Hippocampal formation (tissue), 2 donors: ENCODE measurements at places on chromosomes 11 and 22.

- no peak for DNase-seq
These were observed 58.5 kb downstream of the UBASH3B start for GRCh38 chr11:122714004-122714403.

DNA sequence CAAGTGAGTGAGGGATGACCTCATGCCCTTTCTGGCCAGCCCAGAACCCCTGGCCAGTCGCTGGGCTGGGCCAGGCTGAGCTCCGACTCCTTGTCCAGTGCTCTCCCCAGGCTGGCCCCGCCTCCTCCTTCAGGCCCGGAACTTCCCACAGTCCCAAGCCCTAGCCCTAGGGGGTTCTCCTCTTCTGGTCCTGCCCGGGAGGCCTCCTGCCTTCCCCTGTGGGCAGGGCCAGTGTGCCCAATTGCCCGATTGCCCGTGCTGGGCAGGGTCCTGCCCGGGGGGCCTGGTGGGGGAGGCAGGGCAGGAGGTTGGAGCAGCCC lies 4.2 kb downstream of the TCIRG1 start:
- DNase-seq = no peak

GRCh38 chr11:119421941-119422808 lies 797 bp downstream of the THY1 start:
- peak; percentile 37 for DNase-seq

GRCh38 chr11:105823495-105824033 lies 198.5 kb downstream of the MSANTD4 start:
- DNase-seq = no peak

DNA sequence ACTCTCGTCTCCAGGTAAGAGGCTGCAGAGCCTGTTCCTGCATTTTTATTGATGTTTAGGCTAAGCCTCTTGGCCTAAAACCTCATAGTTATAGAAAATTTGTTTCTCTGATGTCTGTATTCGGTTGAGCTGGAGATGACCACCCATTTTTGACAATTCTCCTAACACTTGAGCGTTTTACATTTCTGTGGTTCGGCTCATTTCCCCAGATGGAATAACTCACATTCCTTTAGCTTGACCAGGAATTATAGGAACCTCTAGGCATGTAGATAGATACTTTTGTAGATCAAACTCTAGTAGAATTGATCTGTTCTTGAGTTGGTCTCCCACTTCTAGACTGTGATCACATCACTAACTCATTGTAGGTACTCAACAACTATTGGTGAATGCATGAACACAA lies 172.6 kb upstream of the CADM1 start:
- no peak for DNase-seq

- no peak for DNase-seq
These were observed 46.2 kb downstream of the FAM83F start for GRCh38 chr22:40040927-40041326.

DNA sequence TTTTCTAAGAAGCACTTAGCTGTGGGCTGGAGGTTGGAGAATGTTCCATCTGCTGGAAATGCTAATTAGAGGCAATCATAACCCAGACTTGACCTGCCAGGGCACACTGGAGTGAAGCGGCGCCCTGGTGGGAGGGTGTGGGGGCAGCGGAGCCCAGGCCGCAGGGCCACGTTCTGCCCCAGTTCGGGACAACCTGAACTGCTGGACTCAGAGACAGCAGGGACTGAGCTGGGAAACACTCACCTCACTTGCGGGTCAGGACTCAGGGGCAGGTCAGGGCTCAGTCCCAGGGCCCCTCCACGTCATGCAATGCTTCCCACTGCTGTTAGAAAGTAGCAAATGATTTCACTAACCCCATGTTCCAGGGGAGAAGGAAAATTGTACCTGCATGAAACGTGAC lies 316.4 kb downstream of the NTM start:
- no peak for DNase-seq

GRCh38 chr11:44068180-44068579 lies 2.1 kb downstream of the ACCS start:
- DNase-seq = no peak

GRCh38 chr11:9741260-9741659 lies 77.4 kb downstream of the SWAP70 start:
- DNase-seq = no peak

DNA sequence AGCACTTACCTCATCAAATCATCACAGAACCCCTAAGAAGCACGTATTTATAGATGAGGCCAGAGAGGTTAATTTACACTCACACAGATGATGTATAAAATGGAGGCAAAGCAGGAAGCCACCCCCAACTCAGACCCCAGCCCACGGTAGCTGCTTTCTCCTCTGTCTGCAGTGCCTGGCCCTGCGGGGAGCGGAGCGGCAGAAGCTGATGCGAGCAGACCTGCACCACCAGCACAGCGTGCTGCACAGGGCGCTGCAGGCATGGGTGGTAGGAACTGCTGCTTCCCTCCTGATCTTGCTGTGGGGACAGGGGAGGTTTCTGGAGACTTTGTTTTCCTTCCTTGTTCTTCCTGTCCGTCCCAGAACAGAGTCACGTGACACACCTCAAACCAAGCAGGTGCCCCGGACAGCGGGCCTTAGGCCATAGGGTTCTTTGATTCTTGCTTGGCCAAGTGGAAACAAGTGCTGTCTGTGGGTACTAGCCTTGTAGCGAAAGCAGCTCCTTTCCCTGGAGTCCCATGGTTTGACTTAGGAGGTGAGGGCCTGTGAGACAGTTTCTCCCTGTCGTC lies 57.8 kb downstream of the PISD start:
- no peak for DNase-seq

DNA sequence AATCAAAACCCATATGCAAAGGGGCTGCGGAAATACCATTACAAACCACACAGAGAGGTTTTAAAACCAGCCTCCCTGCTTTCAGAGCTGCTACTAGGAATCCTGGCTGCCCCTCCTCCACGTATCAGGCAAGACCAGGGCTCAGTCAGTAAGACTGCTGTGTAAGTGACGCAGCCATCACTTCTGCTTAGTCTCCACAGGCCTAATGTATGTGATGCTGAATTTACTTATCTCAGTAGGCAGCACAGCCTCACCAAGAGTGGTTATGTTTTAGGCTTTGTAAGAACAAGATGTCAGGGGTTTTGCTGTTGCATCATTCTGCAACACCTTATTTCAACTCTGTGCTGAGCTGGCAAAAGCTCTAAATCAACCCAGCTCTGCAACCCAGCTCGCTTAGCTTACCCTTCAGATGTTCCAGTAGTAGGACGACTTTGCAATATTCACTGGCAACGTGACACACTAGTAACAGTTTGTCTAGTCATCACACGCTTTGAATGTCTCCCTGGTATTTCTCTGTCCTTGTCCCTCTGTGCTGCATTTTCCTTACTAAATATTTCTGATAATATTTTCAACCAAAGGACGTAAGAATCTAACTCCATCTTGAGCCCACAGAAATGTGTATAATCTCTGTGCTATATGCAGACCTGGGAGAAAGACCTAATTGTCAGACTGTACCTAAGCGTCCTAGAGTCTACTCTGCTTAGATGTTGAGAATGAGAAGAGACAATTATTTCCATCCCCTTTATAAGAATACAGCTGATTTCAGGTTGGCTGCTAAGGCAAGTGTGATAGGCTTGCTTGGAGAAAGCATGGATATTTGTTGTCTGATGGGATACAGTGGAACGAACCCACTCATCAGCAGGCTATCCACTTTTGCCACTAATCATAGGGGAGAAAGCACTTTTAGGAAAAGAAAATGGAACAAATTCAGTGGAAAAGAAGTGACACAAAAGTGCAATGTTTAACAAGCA lies 72.2 kb downstream of the LARGE2 start:
- DNase-seq = no peak

DNA sequence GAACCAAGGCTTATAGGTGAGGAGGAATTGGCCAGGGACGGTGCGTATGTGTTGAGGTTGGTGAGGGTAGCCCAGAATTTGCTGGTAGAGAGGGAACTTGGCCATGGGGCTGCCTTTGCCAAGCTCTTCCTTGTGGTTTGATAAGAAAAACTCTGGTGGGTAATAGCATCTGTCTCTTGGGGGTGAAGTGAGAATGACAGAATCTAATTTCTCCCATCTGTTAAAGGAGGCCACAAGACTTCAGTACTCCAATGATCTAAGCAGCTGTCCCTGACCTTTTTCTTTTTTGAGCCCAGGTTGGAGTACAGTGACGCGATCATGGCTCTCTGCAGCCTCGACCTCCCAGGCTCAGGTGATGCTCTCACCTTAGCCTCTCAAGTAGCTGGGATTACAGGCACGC lies 36.0 kb upstream of the PICK1 start:
- no peak for DNase-seq

GRCh38 chr11:74185695-74186094 lies 14.6 kb downstream of the PPME1 start:
- DNase-seq = no peak

DNA sequence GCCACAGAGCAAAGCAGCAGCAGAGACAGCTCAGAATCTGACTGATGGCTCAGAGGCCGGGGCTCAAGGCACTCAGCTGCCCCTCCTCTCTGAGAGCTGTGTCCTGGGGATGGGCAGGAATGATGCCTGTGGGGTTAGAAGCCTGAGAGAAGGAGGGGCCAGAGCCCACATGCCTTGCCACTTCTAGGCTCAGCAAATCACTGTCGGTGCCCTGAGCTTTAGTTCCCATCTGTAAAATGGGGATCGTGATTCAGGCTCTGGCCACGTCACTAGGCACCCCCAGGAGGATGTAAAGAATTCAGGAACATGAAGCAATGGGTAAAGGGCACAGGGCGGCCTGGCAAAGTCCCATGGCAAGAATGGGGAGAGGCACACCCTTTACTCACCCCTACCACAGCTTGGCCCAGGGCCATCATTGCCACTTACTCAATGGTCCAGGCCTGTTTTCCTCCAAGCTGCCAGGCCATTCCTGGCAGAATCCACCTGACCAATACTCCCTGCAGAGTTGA lies 3.4 kb upstream of the CDC42EP2 start:
- no peak for DNase-seq

GRCh38 chr11:118827118-118827517 lies 36.2 kb upstream of the DDX6 start:
- no peak for DNase-seq

DNA sequence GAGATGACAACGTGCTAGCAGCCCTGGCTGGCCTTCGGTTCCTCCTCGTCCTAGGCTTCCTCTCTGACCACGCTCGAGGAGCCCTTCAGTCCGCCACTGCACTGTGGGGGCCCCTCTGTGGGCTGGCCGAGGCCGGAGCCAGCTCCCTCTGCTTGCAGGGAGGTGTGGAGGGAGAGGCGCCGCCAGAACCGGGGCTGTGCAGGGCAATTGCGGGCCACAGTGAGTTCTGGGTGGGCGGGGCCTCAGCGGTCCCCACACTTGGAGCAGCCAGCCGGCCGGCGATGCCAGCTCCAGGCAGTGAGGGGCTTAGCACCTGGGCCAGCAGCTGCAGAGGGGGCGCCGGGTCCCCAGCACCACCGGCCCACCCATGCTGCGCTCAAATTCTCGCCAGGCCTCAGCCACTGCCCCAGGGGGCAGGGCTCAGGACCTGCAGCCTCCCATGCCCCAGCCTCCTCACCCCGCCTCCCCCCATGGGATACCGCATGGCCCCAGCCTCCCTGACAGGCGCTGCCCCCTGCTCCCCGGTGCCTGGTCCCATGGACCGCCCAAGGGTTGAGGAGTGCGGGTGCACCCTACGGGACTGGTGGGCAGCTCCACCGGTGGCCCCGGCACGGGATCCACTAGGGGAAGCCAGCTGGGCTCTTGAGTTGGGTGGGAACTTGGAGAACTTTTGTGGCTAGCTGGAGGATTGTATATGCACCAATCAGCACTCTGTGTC lies 399.4 kb downstream of the LUZP2 start:
- no peak for DNase-seq

DNA sequence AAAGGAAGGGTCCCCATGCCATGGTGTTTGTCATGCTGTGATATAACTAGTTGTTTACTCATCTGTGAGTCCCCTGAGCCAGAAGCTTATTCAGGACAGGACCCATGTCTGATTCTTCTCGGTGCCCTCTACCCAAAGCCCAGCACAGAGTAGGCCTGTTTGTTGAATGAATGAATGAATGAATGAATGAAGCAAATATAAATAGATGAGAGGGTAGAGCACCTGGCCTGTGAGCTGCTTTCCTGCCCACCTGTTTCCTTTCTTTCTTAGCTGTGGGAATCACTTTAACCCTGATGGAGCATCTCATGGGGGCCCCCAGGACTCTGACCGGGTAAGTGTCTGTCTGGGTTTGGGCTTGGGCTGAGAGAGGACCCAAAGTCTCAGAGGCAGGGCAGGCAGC lies 7.2 kb downstream of the CCS start:
- DNase-seq = no peak

DNA sequence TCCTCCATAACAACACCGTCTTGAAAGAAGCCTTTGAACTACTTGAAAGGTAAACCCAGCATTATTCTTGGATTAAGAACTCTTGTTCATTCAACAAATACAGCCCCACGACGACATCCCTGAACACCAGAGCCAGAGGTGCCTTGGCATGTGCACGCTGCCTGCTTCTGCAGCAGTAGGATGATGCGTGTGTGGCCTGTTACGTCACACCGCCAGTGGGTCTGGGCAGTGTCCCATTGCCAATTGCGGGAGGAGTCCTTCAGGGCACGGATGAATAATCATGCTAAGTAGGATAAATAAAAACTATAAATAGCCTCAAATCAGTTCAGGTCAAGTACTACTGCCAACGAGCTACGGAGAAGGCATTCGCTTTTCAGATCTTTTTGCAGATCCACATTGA lies 380.5 kb downstream of the SHANK2 start:
- DNase-seq = no peak

DNA sequence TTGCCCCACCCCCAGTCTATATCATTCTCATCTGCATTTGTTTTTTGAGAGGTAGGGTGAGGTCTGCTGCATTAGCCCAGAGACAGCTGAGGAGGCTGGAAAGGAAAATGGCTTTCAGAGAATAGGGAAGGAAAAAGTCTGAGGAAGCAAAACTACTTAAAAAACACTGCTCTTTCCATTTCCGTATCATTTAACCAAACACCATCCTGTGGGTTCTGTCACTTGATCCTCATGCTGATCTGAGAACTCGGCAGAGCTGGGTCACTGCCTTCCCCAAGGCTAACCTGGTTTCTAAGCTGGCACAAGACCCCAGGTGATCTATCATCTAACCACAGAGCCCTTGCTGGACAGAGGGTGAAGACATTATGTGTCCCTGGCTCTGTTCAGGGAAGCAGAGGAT lies 1.2 kb downstream of the FOLR2 start:
- peak; percentile 24 for DNase-seq

DNA sequence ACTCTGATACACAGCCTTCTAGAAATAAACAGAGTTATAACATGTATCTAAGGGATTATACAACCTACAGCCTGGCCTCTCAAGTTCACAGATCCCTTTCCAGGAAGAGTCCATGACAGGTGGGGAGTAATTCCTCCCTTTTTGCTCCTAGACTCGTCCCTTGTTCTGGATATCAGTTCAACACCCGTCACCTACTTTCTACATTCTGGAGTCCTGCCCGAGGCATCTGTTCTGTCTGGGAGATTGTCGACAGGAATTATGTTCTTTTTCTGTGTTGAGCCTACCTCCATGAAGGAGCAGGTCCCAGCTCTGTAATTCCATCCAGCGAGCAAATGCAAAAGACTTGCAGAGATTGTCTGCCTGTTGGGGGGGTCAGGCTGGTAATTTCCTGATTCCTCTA lies 224.6 kb upstream of the NTM start:
- DNase-seq = no peak
